SK-N-SH (cell line): ENCODE measurements at places on chromosomes 6 and 20.

DNA sequence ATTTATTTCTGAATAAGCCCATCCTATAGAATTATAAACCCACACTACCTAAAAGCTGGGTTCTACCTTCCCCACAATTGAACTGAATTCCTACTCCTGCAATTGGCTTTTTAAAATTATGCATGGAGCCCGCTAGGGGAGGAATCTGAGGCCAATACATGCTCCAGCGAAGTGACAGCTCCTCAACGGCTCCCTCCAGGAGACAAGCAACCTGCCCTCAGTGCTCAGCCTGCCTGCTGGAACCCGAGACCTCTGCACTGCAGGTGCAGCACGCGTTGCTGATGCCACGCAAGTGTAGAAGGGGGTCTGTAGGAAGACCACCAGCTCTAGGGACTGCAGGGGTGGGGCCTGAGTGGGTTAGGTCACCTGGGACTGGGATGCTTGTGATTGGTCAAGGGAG, 170.2 kb upstream of the CDYL start:
- no peak for DNase-seq

GRCh38 chr6:106128981-106129781, 43.0 kb downstream of the PRDM1 start:
- DNase-seq = no peak

- no peak for DNase-seq
These were observed 28.1 kb upstream of the ADTRP start for GRCh38 chr6:11806561-11807317.

DNA sequence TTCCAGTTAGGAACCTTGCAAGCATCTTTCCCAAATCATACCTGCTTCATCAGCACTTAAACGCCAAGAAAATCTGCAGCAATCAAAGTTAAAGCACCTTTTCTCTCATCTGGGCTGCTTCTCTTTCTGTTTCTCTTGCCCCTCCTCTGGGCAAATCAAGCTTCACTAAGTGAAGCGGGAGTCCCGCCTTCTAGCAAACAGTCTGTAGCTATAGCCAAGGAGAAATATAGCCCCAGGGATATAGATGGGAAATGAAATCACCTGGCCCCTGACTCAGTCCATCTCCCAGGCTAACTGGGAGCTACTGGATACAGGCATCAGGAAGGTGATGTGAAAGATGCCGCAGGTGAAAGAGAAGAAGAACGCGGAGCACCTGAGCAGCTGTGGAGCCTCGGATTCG, 481.9 kb downstream of the C6orf118 start:
- DNase-seq = no peak

DNA sequence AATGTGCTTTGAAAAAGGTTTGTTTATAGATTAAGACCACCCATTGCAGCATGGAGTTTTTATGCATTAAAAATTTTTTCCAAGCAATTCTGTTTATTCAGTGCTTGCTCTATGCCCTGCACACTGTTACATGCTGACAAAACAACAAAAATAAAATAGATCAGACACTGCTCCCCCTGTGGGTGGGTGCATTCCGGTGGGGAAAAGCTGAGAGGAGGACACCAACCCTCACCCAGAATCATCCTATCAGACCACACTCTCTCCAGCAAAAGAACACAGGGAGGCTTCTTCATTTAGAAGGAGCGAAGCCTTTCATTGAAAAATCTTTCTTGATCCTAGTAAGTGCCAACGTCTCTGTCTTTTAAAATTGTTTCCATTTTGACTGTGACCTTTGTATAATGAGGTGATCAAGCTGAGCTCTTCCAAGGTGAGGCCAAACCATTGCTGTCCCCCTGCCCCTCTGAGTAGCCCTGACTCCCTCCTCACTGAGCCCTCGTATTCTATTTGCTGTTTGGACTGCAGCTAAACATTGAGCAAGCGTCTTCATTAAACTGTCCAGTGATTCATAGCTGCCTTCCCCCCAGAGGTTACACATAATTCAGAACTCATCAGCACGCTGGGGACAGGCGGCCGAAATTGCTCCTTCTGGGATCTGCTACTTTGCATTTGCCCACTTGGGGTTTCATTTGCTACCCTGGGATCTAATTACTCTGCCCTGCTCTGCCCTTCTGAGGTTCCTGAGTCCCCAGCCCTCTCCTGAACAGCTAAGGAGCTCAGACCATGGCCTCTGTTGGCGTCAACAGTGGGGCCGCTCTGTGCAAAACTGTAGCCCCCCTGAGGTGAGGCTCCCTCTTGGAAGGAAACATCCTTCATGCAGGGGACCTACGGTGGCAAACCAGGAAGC, 102.4 kb downstream of the F13A1 start:
- no peak for DNase-seq

DNA sequence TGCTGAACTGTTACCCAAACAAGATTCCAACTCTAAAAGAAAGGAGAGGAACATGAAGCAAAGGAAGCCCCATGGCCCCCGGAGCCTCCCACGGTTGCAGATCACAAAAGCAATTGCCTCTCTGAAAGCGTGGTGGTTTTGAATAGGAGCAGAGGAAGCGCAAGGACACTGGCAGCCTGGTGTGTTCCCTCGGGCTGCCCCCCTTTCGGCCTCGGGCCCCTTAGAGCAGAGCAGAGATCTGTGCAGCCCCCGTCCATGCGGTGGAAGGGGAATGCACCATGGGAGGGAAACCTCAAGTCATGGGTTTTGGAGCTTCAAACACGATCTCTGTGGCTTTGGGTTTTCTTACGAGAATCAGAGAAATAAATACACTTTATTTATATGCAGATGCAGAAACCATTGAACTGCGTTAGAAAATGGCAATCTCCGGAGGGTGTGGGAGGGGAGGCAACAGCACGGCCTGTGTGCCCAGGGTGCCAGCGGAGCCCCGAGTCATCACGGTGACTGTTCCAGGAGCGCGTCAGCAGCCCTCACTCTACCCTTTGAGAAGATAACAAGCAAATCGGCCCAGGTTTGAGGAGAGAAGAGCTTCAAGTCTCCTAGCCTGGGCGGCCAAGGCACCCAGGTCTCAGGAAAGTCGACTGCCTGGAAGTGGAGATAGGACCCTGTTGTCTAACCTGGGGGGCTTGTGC, 20.5 kb downstream of the FOXF2 start:
- no peak for DNase-seq

DNA sequence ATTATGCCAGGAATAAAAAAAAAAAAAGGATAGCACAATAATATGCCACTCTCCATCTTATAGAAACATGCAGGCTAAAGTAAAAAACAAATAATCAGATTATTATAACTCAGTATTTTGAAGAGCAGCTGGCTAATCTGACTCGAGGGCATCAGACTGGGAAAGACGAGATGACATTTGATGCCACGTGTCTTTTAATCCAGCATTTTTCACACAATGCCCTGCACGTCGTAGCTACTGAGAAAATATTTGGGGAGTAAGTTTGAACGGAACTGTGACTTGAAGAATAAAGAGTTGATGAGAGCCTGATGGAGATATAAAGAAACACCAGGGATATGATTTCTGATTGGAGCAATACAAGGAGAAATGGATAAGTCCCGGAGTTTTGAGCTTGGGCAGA, 237.7 kb downstream of the ARID1B start:
- DNase-seq = no peak

- DNase-seq = no peak
These were observed 37.9 kb upstream of the MAS1 start for GRCh38 chr6:159852877-159853276.

- DNase-seq = no peak
These were observed 367.8 kb downstream of the ZFAND3 start for GRCh38 chr6:38187325-38187724.
